ENCODE measurements at places on chromosomes 4 and X.

DNA sequence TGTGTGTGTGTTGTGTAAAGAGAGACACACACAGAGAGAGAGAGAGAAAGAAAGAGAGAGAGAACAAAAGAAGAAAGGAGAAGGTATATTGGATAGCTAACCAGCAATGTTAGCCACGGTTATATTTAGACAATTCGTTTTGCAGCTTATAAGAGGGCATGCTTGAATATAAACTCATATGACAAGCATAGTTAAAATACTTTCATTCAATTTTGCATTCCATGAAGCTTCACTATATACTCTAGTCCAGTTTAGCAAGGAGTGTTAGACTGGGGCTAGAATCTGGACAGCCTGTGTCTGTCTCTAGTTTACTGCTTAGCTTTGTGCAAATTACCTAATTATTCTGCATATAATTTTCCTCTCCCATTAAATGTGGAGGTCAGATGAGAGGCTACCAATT lies 525.9 kb upstream of the ZFP42 start:
- no peak for DNase-seq

GRCh38 chr4:109554971-109555370 lies 5.1 kb upstream of the MCUB start:
- DNase-seq, result no peak

DNA sequence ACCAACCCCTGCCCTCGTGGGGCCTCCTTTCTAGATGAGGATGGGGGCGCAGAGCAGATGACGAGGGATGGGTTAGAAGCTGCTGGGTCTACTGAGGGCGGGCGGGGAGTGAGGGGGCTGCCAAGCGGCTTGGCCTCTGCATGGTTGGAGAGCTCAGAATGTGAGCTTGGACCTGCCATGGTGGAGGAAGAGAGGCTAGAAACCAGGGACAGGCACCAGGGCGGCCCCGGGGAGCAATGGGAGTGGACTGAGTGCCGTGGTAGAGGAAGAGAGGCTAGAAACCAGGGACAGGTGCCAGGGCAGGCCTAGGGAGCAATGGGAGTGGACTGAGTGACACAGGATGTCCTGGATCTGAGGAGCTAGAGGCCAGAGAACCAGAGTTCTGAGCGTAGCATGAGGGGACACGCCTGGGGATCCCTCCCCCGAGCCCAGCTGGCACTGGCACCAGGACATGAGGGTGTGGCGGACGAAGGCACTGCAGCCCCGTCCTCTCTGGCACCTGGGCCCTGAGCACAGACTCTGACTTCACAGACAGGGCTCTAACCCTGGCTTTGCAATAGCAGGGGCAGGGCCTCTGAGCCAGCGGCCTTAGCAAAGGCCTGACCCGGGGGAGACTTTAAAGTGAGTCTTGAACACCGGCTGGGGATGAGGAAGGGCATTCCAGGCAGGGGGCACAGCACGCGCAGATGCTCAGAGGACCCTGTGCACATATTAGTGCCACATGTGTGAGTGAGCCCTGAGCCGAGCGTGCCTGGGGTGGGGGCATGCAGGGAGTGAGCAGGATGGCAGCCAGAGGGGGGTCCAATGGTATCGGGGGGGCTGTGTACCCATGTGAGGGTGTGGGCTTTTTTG lies 214.0 kb upstream of the PSAPL1 start:
- DNase-seq, result no peak

DNA sequence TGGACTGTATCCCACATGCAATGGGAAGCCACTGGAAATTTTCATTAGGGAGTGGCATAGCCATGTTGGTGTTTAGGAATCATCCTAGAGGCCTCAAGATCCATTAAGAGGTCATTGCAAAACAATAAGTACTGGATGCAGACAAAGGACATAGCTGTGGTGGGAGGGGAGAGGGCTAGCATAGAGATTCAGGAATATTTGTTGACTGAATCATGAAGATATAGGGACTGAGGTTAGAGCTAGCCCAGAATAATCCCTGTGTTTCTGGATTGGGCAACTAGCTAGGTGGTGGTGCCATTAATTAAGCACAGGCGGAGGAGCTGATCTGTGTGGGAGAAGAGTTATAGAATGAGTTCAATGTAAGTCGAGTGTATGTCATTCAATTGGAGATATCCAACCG lies 135.0 kb downstream of the RAB28 start:
- DNase-seq, result no peak

- DNase-seq, result no peak
Observed at GRCh38 chr4:79174490-79175252, 151.2 kb downstream of the NAA11 start.
